Endodermal cell (in vitro differentiated cells): ENCODE measurements at places on chromosomes 2 and 18.

GRCh38 chr2:73291093-73291460 is 2.3 kb downstream of the EGR4 start:
- H3K27ac ChIP-seq, result no peak overlapping the region
- no peak overlapping the region for H3K4me3 ChIP-seq
- DNase-seq, result peak; percentile 93
- no peaks in the 10 kb centered on the region for H3K36me3 ChIP-seq

GRCh38 chr2:75545922-75546321 is 14.8 kb downstream of the EVA1A start:
- no peak overlapping the region for H3K27ac ChIP-seq
- DNase-seq, result no peak
- H3K27me3 ChIP-seq, result no peaks in the 10 kb centered on the region
- H3K4me3 ChIP-seq, result no peak overlapping the region
- no peaks in the 10 kb centered on the region for H3K36me3 ChIP-seq

GRCh38 chr2:40445467-40445866 is 6.4 kb downstream of the SLC8A1 start:
- H3K4me1 ChIP-seq, result no peaks in the 10 kb centered on the region
- H3K27ac ChIP-seq, result no peak overlapping the region
- H3K4me3 ChIP-seq, result no peak overlapping the region
- no peaks in the 10 kb centered on the region for H3K36me3 ChIP-seq

DNA sequence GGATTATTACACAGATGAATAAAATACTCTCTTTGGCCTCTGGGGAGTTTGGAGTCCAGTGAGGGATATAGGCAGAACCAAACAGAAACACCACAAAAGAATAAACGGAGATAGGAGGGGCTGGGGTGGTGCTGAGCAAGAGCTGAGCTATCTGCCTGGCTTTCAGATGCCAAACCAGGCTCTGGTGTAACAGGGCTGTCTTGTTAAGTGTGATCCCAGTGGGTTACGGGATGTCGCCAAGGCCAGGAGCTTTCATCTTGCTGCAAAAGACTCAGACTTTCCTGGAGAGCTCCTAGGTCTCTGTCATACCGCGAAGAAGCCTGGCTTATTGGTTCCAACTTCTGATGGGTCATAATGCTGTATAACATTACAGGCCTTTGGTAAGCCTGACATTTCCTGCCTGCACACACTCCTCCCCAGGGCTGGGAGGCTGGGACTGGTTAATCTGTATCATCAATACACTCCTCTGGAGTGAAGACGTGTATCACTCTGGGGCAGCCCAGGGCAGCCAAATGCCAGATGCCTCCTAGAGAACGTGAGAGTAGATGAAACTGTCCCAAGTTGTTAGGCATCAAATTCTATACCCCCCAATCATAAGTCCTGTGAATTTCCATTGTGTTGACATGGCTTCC is 60.5 kb downstream of the STPG4 start:
- H3K27ac ChIP-seq, result no peak overlapping the region
- no peak overlapping the region for H3K4me3 ChIP-seq
- no peaks in the 10 kb centered on the region for H3K36me3 ChIP-seq
- no peak for DNase-seq

DNA sequence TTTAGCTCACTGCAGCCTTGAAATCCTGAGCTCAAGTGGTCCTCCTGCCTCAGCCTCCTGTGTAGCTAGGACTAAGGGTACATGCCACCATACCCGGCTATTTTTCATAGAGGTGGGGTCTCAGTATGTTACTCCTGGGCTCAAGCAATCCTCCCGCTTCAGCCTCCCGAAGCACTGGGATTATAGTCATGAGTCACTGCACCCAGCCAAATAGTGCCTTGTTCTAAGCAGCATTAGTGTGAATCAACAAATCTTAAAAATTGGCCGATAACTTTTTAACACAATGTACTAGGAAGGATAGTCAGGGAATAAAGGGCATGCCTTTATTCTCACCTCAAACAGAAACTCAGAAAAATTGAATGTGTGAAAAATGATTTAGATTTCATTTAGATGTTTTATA is 51.6 kb downstream of the XRCC5 start:
- no peak overlapping the region for H3K4me3 ChIP-seq
- H3K27me3 ChIP-seq, result no peaks in the 10 kb centered on the region
- H3K27ac ChIP-seq, result no peak overlapping the region

- H3K36me3 ChIP-seq, result no peaks in the 10 kb centered on the region
- H3K27ac ChIP-seq, result peak overlapping the region; percentile 14
- H3K27me3 ChIP-seq, result no peaks in the 10 kb centered on the region
- DNase-seq, result peak; percentile 49
- peaks cover 18% of the 10 kb centered on the region for H3K4me1 ChIP-seq
Observed at GRCh38 chr2:186543561-186544131, 46.2 kb upstream of the ITGAV start.

GRCh38 chr2:98356729-98357128 is 10.5 kb downstream of the CNGA3 start:
- H3K4me1 ChIP-seq, result peaks cover 11% of the 10 kb centered on the region
- no peaks in the 10 kb centered on the region for H3K36me3 ChIP-seq
- no peak for DNase-seq
- no peak overlapping the region for H3K4me3 ChIP-seq

DNA sequence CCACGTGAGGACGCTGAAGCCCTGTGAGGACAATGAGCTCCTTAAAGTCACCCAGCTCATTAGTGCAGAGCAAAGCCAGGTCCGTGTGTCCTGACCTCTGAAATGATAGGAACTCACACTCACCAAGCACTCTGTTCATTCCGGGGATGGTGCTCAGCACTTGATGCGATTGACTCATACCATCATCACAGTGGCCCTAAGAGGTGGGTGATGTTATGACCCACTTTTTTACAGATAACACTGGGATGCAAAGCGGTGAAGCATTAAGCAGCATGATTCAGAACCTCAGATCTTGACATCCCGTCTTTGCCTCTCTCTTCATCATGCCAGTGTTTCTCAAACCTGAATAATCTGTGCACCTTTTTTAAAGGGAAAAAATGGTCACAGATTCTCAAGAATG is 234.8 kb downstream of the ALPK2 start:
- no peak overlapping the region for H3K4me3 ChIP-seq
- no peak for DNase-seq
- no peaks in the 10 kb centered on the region for H3K27me3 ChIP-seq
- no peaks in the 10 kb centered on the region for H3K4me1 ChIP-seq

GRCh38 chr2:1406434-1406833 is 6.8 kb upstream of the TPO start:
- no peaks in the 10 kb centered on the region for H3K36me3 ChIP-seq
- H3K27me3 ChIP-seq, result no peaks in the 10 kb centered on the region
- H3K4me3 ChIP-seq, result no peak overlapping the region
- peak; percentile 10 for DNase-seq
- no peak overlapping the region for H3K27ac ChIP-seq

DNA sequence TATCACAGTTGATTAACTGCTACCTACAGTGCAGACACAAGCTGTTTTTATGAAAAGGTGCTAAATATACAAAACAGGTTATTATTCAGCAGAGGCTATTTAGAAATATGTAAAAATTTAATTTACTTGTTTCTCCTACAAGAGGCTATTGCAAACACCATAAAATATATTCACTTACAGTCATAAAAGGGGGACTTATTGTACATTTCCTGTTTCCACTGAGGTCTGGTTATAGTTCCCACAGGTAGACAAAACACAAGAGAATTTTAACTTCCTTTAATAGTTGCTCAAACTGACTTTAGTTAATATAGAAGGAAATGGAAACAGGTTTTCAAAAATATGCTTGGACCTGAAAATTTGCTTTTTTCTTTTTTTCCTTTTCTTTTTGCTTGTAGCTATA is 40.0 kb upstream of the FRZB start:
- H3K4me1 ChIP-seq, result peaks cover 4% of the 10 kb centered on the region
- H3K4me3 ChIP-seq, result no peak overlapping the region
- peaks cover 21% of the 10 kb centered on the region for H3K36me3 ChIP-seq
- no peak overlapping the region for H3K27ac ChIP-seq
- no peak for DNase-seq

DNA sequence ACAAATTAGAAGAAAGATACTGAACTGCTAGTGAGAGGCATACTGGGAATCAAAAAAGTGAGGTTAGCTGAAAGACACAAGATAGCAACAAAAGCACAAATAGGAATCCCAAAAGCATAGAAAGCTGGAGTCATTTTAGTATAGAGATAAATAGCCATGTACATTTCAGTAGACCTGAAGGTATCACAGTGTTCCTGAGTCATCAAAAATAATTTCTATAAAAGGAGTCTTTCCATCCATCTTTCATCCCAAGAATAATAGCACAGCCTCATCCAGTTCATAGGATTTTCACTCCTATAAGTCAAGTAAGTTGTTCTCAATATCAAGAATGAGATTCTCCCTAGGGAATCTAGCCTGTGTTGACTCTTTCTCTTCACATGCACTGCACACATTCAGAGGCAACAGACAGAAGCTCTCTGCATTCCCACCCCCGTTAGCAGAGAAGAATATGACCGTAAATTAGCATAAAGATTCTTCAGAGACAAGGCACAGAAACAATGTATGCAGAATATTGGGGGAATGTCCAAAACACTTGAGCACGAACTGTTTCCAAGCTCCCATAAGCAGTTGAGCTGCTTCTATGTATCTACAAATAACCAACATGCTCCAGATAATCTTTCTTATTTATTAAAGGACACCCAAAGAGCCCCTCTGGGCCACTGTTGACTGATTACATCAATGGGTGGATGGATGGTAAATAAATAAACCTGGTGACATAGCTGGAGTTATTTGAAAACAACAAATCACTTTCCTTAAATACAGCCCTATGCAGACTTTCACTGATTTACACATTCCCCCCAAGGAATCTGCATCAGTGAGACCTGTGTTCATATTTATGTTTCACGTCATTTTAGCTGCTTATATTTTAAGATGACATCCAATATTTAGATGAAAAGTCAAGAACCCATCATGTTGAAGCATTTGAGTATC is 174.5 kb upstream of the PKDCC start:
- no peaks in the 10 kb centered on the region for H3K27me3 ChIP-seq
- no peak overlapping the region for H3K4me3 ChIP-seq
- no peaks in the 10 kb centered on the region for H3K36me3 ChIP-seq
- peak overlapping the region; percentile 42 for H3K27ac ChIP-seq
- DNase-seq, result no peak

DNA sequence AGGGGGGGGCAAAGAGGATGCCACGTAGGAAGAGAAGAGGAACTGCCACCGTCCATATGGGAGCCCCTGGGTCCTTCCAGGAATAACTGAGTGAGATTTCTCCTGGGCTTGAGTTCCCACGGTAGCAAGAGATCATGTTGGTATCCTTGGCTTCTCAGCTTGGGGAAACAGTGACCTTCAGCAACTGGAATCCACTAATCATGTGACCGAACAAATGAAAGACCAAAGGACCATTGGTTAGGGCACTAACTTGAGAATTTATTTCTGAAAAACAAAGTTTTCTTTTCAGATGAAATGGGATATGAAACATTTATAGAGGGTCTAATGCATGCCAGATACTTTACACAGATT is 259.4 kb upstream of the ID2 start:
- H3K4me3 ChIP-seq, result no peak overlapping the region
- no peaks in the 10 kb centered on the region for H3K36me3 ChIP-seq
- DNase-seq, result no peak
- no peaks in the 10 kb centered on the region for H3K4me1 ChIP-seq

- H3K4me1 ChIP-seq, result no peaks in the 10 kb centered on the region
- no peaks in the 10 kb centered on the region for H3K36me3 ChIP-seq
- H3K27me3 ChIP-seq, result no peaks in the 10 kb centered on the region
- H3K4me3 ChIP-seq, result no peak overlapping the region
Observed at GRCh38 chr2:138321458-138321857, 180.1 kb upstream of the SPOPL start.

DNA sequence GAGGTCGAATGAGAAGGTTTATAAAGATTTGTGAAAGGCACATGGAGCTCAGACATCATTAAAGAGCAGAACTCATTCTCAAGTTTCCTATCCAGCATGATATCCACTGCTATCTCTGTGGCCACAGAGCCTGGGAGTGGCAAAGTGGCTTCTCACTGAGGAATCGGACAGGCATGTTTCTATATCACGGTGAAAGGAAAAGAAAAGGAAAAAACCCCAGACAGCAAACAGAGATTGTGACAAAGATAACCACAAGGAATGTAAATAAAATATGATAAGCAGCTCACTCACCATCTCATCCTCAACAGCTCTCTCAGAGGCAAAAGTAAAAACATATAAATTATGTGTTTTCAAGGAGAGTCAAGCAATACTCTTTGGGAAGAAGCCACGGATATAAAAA is 2.5 kb downstream of the PID1 start:
- H3K27me3 ChIP-seq, result peaks cover 25% of the 10 kb centered on the region
- H3K4me3 ChIP-seq, result no peak overlapping the region
- DNase-seq, result no peak
- no peaks in the 10 kb centered on the region for H3K36me3 ChIP-seq
- H3K27ac ChIP-seq, result no peak overlapping the region

DNA sequence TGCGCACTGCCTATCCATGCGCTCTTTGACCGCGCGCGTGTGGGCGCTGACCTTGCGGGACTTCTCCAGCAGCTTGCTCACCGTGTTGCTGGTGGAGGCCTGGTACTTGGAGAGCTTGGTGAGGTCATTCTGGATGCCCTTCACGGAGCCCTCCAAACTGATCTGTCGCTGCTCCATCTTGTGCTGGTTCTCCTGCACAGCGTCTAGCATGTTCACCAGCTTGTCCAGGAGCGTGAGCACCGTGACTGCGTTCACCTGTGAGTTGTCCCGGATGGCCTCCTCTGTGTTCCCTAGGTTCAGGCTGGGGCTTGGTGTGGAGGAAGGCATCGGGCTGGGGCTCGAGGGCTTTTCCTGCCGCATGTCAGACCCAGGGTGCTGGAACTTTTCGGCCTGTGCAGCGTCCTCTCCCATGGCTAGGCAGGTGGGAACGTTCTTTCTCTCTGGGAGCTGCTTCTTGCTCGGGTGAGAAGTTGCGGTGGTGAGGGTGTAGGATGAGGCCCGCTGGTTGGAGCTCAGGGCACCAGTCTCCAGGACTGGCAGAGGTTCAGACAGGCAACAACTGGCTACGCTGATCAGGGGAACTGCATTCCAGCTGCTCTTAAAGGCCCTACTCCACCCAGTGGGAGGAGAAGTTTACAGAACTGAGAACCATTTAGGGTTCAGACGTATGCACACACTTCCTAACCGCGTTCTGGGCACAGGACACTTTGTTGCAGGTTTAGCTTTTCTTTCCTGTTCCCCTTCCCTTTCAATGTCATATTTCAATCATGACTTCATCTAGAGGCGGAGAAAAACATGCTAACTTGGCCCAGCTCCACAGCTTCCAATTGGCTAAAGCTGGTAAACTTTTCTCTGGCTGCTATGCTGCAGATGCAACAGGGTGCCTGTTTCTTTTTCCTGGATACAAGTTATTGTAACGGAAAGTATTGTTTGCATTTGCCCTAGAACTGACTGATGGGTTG is at the start of gene CAVIN2:
Gene CAVIN2, minus strand, starts transcription at position 574 of the 962 bp plus-strand sequence. Its CDS starts 163 bp downstream, at position 411.
- H3K4me1 ChIP-seq, result no peaks in the 10 kb centered on the region
- H3K4me3 ChIP-seq, result no peak within 1 kb of the TSS
- no peak within 1 kb of the TSS for H3K27ac ChIP-seq
- no peaks in the 10 kb centered on the region for H3K27me3 ChIP-seq
- no peak for DNase-seq
- H3K36me3 ChIP-seq, result no peaks in the 10 kb centered on the region
